ENCODE measurements at places on chromosomes 5 and 9.

- DNase-seq: no peak
Observed at GRCh38 chr5:102691434-102691833, 63.7 kb upstream of the PAM start.

DNA sequence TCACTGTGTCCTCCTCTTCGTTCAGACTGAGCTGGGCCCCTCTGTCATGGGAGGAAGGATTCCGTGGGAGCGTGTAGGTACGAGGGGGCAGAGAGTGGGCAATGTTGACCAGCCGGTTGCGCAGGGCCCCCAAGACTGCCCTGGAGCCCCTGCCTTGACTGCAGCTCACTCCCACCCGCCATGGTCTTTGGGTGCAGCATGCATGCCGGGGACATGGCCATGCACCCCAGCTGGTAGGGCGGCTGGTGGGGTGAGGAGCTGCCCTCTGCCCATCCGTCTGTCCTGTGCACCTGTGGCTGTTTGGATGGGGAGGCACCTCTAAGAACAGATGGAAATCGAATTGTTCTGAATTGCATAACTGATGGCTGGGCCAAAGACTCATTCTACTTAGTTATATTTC is 42.6 kb upstream of the NPR3 start:
- DNase-seq: no peak

DNA sequence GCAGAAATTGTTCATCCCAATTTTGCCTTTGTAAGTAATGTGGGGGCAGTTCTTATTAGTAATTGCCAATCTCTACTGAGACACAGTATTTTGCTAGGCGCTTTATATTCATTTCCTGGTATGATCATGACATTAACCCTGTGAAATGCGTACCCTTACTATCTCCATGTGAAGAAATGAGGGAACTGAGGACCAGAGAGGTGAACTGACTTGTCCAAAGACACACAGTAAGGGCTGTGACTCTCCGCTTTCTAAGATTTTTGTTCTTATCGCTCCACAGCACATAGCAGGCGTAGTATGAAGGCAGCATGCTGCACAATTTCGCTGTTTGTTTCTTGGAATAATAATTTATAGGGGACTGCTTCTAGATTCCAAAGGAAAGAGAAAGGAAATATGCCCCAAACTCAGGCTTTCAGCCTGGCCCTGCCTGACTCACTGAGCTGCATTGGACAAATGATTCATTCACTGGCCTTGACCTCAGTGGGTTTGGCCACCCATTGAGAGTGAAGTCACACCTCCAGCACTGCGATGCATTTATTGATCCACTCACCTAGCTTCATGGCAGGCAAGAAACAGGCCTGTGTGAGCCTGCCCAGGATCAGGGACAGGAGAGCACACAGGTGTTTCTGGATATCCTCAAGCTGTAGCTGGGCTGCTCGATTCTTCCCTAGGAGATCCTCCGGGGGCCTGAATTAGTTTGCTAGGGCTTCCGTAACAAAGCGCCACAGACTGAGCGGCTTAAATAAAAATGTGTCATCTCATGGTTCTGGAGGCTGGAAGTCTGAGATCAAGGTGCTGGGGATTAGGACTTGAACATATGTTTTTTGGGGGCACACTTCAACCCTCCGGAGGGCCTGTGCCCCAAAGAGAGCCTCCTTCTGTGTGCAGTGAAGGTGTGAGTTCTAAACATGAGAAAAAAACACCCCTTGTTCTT is 7.2 kb upstream of the DUSP1 start:
- no peak for DNase-seq

GRCh38 chr5:11973469-11973868 is 69.2 kb upstream of the CTNND2 start:
- no peak for DNase-seq

GRCh38 chr5:112109331-112110007 is 309.6 kb downstream of the EPB41L4A start:
- DNase-seq: peak; percentile 28

GRCh38 chr9:84655447-84655846 is 14.1 kb upstream of the NTRK2 start:
- no peak for DNase-seq

DNA sequence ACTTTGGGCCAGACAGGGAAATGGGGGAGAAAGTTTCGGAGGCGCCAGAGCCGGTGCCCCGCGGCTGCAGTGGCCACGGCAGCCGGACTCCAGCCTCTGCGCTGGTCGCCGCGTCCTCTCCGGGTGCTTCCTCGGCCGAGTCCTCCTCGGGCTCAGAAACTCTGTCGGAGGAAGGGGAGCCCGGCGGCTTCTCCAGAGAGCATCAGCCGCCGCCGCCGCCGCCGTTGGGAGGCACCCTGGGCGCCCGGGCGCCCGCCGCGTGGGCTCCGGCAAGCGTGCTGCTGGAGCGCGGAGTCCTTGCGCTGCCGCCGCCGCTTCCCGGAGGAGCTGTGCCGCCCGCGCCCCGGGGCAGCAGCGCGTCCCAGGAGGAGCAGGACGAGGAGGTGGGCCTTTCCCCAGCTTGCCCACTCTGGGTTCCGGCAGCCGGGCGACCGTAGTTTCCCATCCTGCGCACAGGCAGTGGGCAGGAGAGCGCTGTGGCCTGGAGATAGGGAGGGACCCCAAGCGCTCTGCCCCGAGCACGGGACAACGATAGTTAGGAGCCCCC is 516 bp downstream of the MAST4 start:
- no peak for DNase-seq

- peak; percentile 7 for DNase-seq
Observed at GRCh38 chr9:112569186-112569585, 82.6 kb downstream of the KIAA1958 start.

DNA sequence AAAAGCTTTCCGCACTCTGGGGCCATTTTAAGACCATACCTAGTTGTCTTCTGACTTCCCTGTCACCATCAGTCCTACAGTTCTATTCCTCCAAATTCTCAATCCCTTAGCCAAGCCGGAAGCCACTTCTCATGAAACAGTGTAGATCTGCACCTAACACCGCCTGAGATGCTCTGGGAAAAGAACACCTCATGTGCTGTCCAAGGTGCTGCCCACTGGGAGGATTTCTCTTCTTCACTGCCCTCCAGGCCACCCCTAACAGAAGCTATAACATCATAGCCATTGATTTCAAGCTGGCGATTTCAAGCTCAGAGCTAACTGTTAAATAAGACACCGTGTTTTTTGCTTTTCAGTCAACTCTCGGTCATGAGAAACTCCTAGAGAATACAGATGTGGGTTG is 559.3 kb downstream of the CCDC171 start:
- DNase-seq: no peak

DNA sequence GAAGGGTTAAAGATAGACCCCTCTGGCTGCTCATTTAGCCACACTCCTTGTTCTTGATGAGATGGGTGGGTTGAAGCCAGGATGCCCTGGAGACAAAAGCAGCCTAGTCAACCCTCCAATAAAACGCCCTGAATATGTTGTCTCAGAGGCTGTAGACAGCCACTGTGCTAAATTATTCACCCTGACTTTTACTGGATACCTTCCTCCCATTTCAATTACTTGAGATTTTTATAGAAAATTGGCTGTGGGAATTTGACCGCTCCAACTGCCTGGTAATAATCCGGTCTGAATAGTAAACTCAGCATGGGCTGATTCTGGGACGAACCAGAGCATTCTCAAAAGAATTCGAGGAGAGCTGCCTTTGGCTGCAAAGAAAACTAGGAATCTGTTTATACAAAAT is 104.2 kb downstream of the SNX18 start:
- no peak for DNase-seq

- DNase-seq: no peak
Observed at GRCh38 chr9:97316904-97317303, 9.4 kb downstream of the CCDC180 start.

GRCh38 chr5:38381361-38381760 is 123.0 kb downstream of the EGFLAM start:
- no peak for DNase-seq

GRCh38 chr9:131740898-131741297 is 1.0 kb upstream of the RAPGEF1 start:
- no peak for DNase-seq

- DNase-seq: no peak
Observed at GRCh38 chr9:248278-248961, 33.8 kb downstream of the DOCK8 start.

DNA sequence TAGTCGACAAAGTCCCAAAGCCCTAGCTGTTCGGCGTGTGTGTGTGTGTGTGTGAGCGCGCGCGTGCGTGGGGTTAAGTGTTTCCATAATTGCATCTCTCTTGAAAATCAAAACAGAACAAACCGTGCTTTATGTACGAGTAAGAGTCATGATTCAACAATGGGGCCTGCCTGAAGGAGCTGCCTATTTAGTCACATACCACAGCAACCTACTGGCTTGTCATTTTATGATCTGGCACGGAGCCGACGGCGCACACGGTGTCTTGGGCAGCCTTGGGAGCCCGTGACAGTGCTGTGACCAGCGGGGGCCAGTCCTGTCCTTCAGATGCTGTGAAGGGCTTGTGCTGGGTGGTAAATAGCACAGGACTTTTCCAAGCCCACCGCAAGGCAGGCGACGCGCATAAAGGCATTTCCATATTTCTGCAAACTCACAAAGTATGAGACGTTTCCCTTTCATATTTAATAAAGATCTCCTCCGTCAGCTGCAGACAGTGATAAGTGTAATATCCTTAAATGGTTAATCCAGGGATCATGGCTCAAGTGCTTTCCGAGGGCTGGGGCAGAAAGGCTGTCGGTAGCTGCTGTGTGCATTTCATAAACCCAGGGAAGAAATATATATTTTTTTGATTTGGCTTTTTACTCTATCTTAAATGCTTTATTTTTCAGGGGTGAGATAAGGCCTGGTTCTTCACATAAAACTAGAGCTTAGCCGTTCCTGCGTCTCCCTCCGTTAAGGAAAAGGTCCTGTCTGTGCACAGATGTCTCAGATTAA is 270.2 kb upstream of the IRX1 start:
- DNase-seq: no peak

DNA sequence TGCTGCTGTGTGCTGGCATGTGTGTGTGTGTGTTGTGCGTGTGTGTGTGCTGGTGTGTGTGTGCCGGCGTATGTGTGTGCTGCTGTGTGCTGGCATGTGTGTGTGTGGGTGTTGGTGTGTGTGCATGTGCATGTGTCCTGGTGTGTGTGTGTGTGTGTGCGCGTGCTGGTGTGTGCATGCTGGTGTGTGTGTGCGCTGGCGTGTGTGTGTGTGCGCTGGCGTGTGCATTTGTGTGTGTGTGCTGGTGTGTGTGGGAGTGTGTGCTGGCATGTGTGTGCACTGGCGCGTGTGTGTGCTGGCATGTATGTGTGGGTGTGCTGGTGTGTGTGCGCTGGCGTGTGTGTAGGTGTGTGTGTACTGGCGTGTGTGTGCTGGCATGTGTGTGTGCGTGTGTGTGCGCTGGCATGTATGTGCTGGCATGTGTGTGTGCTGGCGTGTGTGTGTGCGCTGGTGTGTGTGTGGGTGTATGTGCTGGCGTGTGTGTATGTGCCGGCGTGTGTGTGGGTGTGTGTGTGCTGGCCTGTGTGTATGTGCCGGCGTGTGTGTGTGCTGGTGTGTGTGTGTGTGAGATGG is 20.1 kb downstream of the UNC5A start:
- DNase-seq: no peak

- DNase-seq: no peak
Observed at GRCh38 chr5:108264533-108264932, 117.4 kb downstream of the FBXL17 start.

DNA sequence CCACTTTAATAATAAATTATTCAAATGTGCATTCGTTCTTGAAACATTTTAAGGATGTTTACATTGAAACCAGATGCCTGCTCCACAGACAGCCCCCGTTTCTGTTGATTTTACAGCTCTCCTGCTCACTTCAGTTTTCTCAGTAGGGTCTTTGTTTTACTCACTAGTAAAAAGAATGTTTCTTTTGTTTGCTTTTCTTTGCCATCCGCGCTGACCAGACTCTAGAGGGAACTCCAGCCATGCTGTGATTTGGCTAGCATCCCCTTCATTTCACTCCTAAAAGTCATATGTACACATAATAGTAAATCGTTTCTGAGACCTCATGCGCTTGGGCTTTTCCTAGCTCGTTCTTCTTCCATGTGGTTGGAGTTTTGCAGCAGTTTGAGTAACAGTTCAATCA is 28.7 kb upstream of the PALM2AKAP2 start:
- DNase-seq: no peak

DNA sequence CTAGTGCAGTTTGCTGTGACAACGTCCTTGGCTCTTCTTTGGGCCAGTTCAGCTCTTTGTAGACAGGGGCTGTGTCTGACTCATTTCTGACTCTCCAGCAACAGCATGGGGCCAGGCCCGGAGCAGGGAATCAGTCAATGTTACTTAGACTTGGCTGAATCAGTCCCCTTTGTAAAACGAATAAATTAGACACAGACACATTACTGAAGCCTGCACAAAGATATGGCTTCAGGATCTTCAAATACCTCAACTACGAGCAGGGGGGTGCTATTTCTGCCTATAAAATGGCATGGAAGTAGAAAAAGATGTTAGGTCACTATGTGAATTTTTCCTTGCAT is 204.7 kb downstream of the TTLL11 start:
- DNase-seq: no peak

DNA sequence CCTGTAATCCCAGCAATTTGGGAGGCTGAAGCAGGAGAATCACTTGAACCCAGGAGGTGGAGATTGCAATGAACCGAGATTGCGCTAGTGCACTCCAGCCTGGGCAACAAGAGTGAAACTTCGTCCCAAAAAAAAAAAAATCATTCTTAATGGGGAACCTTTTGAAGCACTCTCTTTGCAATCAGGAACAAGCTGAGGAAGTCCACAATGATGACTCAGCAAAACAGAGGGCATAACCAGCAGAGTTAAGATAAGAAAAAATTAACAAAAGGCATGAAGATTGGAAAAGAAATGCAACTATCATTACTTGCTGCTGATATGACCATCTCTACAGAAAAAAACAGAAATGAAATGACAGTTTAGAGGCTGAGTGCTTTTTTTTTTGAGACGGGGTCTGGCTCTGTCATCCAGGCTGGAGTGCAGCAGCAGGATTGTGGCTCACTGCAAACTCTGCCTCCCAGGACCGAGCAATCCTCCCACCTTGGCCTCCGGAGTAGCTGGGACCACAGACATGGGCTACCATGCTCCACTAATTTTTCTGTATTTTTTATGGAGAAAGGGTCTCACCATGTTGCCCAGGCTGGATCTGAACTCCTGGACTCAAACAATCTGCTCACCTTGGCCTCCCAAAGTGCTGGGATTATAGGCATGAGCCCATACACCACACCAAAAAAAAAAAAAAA is 88.0 kb downstream of the FNBP1 start:
- DNase-seq: peak; percentile 70

GRCh38 chr5:43352131-43352530 is 38.9 kb upstream of the HMGCS1 start:
- DNase-seq: no peak

DNA sequence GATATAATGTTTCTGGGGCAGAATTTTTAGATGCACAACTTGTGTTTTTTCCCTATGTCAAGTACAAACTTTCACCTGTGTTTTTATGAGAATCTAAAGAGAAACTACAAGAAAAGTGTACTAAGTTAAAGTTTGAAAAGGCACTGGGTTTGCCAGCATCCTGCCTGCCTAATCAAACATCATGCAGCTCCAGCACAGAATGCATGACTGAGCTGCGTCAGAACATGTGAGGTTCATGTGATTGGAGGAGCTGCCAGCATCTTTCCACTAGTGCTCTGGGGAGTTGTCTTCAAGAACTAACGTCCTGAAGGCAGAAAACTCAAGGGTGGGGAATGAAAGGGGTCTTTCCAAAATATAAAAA is 46.1 kb upstream of the RIC1 start:
- DNase-seq: no peak

- DNase-seq: no peak
Observed at GRCh38 chr9:108521063-108521590, 334.7 kb downstream of the ACTL7B start.

Data from Kasumi-1 (cell line).